ENCODE measurements at places on chromosomes 1 and 21.

- DNase-seq, result no peak
These were observed 77.7 kb downstream of the MAP3K7CL start for GRCh38 chr21:29208044-29208681.

DNA sequence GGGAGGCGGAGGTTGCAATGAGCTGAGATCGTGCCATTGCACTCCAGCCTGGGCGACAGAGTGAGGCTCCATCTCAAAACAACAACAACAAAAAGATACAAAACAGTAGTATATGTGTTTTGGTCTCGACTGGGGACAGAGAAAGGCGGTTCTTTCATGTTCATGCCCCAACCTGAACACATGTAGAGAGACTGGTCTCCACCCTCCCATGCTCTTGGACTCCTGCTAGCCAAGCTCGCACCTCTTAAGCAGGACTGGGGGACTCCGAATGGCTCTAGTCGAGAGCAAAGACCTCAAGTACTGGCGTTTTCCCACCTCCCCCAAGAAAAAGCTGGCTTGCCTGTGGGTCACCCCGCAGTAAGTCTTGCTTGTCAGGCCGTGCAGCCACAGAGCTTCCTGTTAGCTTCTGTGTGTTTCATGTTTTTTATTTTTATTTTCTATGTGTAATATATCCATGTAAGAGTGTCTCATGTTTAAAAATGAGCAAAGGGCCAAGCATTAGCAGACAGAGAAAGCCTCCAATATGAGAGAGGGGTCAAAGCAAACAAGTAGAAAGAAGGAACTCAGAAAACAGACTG lies 91.6 kb downstream of the SCCPDH start:
- no peak for DNase-seq

- no peak for DNase-seq
These were observed 309.8 kb downstream of the MATN1 start for GRCh38 chr1:30413606-30414005.

DNA sequence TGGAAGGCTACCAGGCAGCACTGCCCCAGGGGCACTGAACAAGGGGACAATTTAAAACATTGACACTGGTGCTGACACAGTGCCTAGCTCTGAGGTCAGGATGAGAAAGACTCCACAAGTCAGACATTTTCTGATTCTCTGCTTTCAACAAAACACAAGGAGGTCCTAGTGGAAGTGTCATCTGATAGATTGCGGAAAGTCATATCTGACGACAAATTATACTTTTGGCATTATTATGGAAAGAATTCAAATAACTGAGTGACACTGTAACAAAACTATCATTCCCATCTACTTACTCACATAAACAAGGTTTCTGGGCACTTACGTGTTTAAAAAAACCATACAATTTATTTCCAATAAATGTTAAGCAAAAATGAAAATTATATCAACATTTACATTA lies 123.5 kb downstream of the SLC45A1 start:
- DNase-seq, result no peak

GRCh38 chr1:10400013-10400412 lies 1.1 kb downstream of the PGD start:
- DNase-seq, result no peak

DNA sequence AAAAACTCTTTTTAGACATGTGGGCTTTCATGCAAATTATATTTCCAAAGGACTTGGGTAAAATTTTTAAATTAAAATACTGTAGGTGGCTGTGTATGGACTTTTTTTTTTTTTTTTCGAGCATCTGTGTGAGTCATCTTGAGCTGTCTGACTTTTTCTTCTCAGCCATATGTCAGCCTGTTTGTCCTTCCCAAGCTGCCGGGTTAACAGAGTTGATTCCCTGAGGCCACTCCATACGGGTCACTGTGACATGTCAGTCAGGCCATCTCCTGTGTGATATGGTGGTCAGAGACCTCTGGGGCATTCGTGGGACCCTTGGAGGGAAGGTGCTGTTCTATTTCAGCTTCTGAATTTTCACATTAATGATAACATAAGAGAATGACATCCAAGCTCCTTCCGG lies 148.3 kb downstream of the KCNJ6 start:
- no peak for DNase-seq

- no peak for DNase-seq
These were observed 14.0 kb upstream of the PKP1 start for GRCh38 chr1:201269281-201269680.

GRCh38 chr21:45838634-45839033 lies 142.9 kb upstream of the COL6A1 start:
- DNase-seq, result no peak

DNA sequence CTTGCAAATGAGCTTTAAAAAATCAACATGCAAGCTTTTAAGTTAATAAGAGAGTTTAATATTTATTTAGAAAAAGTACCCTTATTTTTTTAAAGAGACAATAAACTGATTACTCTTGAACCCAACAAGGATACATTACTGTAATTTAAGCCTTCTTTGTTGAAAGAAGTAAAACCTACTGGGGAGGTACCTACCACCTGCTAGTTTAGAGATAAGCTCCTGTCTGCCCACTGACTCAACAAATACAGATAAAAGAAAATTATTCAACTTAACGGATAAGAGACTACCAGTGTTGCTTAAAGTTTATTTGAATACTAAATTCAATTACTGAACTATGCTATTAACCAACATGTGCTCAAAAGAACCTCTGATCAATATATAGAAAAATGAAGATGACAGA lies 23.1 kb downstream of the USP24 start:
- DNase-seq, result no peak

DNA sequence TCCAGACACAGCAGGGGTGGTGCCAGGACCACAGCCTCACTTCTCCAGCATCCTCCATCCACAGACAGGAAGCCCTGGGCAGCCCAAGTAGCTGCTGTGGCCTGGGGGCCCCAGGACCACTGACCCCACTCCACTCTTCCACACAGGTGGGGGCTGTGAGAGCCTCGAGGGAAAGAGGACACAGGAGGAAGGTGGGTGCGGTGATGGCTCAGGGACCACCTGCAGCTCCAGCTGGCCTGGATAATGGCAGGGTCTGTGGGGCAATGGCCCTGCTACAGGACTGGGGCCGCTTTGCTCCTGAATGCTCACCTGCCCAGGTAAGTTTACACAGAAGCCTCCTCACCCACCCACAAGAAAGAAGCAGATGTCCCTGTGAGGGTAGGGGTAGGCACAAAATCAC lies 18.3 kb upstream of the PRSS38 start:
- DNase-seq, result no peak

- DNase-seq, result peak; percentile 79
These were observed 168.6 kb upstream of the FGGY start for GRCh38 chr1:59128239-59128736.

DNA sequence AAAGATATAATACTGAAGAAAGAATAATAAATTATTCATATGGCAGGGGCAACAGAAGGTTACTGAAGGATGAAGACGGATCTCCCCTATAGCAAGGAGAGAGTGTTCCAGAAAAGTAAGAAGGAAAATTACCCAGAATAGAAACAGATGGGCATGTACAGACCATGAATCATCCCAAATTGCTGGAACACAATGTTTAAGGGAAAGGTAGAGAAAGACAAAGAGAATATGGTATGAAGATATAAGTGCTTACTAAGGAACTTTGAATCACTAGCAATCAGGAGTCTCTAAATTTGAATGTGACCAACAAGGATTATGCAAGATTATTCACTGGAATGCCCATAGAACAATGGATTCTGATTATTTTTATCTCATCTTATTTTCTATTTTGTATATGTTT lies 375.4 kb downstream of the COL11A1 start:
- DNase-seq, result no peak

GRCh38 chr1:113904293-113904673 lies 316 bp downstream of the AP4B1 start:
- DNase-seq, result peak; percentile 0

DNA sequence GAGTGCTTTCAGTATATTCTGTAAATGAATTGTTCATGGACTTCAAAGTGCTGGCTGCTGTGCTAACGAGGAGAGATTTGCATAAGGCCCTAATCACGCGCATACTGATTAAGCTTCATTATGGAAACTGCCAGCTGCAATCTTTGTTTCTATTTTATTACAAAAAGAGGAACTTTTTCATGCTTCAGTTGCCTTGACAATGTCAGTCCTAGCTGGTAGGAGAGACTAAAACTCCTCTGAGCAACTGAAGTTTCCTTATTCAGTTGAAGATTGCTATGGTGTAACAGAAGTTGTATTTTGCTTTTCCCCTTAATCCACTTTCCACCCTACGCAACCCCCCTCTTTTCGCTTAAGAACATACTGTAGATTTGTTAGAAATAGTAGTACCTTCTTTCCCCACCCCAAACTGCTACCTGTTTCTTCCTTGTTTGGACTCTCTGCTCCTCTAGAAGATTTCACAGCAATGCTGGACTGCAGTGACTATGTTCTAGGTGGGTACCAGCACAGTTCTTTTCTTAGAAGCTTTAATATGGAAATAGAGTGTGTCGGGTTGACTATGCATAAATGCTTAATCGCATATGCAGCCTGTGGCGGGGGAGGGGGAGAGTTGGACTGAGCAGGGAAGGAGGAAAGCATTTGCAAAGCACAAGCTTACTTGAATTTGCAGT lies 108.3 kb downstream of the POU2F1 start:
- DNase-seq, result no peak

DNA sequence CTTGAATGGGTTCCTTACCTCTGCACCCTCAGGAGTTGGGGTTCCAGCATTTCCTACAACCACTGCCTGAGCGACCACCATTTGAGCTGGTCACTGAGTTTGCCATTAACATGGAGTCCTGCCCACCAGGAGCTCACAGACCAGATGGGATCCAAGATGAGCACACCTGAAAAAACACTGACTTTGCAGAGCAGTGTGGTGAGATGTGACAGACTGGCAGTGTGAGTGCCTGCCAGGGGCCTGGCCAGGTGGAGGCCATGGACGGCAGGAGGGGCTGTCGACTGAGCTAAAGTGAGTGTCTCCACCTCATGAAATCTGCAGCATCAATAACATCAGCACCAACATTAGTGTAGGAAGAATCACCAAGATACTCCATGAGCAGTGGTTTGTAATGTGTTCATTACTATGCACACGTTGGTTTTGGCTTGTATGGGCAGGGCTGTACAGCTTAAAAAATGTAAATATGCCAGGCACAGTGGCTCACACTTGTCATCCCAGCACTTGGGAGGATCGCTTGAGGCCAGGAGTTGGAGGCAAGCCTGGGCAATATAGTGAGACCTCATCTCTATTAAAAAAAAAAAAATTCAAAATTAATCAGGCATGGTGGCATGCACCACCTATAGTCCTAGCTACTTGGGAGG lies 12.2 kb upstream of the MIXL1 start:
- no peak for DNase-seq

- DNase-seq, result peak; percentile 37
These were observed 12.6 kb upstream of the S100B start for GRCh38 chr21:46617267-46618051.

DNA sequence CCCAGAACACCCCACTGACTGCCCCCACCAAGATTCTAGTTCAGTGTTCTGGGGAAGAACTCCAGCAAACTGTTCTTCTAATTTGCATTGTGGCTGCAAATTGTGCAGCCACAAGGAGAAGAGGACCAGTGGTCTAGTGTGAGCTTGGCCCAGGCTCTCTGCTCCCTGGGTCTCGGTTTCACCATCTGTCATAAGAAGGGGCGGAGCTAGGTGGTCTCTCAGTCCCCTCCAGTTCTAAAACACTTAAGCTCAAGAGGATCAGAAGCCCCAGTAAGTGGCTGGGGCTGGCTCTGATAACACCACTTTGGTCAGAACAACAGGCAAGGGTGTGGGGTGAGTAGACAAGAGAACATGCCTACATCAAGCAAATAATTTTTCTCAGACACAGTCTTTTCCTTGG lies 99.9 kb downstream of the BEND5 start:
- no peak for DNase-seq

- DNase-seq, result no peak
These were observed 160.5 kb upstream of the CACYBP start for GRCh38 chr1:174839211-174839610.

DNA sequence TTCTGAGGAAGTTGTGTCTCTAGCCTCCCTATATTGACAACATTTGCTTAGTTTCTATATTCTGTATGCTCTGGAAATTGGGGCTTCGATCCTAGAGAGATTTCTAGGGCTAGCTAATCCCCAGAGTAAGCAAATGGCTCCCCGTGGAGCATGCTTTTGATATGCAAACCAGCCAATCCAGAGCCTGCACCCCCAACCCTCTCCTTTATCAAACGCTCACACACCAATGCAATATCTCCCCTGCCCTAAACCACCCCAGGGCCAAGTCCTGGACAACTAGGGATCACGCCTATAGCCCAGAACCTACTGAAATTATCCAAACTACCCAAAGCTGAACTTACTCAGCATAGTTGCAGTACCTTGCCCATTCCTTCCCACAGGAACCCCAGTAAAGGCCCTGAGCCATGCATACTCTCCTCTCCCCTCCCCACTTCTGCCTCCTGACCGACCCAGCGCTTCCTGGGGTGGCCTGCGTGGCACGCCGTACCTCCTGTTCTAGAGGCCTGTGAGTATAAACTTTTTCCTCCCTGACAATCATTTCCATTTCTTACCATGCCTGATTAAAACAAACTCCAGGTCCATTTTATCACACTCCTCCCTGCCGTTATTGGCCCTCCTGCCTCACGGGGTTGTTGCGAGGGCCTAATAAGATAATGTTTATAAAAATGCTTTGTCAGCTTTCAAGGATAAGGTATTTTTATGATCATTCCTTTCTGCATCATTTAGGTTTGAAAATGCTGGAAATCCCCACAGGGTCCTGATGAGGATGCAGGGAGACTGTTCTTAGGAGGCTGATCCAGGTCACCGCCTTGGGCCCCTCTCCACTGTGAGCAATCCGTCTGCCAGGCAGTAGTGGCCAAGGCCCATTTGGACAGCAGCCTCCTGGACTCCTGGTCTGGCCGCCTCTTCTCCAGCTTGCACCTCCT lies 102.7 kb downstream of the TENT5C start:
- no peak for DNase-seq

DNA sequence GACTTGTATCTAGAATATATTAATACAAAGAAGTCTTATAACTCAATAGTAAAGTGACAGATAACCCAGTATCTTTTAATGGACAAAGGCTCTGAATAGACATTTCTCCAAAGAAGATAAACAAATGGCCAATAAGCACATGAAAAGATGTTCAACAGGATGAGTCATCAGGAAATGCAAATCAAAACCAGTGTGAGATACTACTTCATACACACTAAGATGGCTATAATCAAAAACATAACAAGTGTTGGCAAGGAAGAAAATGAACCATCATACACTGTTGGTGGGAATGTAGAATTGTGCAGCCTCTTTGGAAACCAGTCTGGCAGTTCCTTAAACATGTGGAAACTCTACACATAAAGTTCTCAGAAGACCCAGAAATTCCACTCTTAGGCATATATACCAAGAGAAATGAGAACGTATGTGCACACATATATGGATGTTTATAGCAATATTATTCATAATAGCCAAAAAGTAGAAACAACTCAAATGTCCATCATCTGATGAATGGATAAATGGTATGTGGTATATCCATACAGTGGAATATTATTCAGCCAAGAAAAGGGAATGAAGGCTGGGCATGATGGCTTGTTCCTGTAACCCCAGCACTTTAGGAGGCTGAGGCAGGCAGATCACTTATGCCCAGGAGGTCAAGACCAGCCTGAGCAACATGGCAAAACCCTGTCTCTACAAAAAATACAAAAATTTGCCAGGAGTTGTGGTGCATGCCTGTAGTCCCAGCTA lies 9.9 kb upstream of the MPL start:
- DNase-seq, result no peak

GRCh38 chr1:38221006-38221649 lies 174.5 kb upstream of the POU3F1 start:
- DNase-seq, result peak; percentile 85
